Activated naive CD4-positive, alpha-beta T cell treated with anti-CD3 and anti-CD28 coated beads for 36 hours (primary cell): ENCODE measurements at places on chromosomes 5 and 9. TPM values are rescaled to one million over a fixed set of nuclear protein-coding genes. Genes with fewer than 3 reads are reported as not detected.
A peak's percentile ranks its signal among the peaks of the same experiment; 100 is the strongest.

Gene IFNB1
- total RNA-seq, result 0.44 TPM

- DNase-seq, result no peak
- no peak overlapping the region for H3K4me3 ChIP-seq
- H3K4me1 ChIP-seq, result peaks cover 5% of the 10 kb centered on the region
- H3K36me3 ChIP-seq, result peaks cover 32% of the 10 kb centered on the region
- H3K27ac ChIP-seq, result no peak overlapping the region
- H3K27me3 ChIP-seq, result no peaks in the 10 kb centered on the region
These were observed 30.1 kb downstream of the CHD1 start for GRCh38 chr5:98898743-98899142.

DNA sequence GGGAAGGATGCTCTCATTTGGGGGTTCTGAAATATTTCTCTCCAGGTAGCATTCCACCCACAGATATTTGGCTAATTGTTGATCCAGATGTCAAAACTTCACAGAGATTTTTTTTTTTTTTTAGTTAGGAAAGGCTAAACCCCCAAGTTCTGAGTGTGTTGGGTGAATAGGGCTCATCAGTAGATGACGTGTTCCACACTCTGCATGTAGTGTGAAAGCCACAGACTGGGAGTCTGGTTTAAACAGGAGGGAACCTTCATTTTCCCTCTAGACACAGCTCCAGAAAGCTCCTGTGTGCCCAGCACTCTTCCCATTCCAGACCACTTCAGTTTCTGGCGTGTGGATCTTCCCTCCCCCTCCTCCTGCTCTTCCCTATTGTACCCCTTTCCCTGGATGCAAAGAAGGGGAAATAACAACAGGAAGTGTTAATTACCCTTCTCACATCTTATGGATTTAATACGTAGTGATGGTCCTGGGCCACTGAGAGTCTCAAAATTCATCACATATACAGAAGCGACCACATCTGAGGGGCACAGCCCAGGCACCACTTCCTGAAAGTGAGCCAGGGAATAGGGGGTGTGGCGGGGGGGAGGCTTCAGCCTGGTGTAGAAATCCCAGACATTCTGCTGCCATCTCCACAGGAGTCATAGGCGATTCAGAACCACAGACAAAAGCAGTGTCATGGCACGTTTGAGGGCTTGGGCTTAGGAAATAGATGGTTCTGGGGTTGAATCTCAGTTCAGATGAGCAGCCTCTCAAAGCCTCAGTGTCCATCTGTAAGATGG is 65.1 kb downstream of the DAP start:
- peak; percentile 8 for DNase-seq
- H3K27ac ChIP-seq, result no peak overlapping the region
- H3K36me3 ChIP-seq, result no peaks in the 10 kb centered on the region
- no peaks in the 10 kb centered on the region for H3K27me3 ChIP-seq

- no peak overlapping the region for H3K4me3 ChIP-seq
- no peak overlapping the region for H3K27ac ChIP-seq
- DNase-seq, result no peak
- no peaks in the 10 kb centered on the region for H3K4me1 ChIP-seq
- no peaks in the 10 kb centered on the region for H3K36me3 ChIP-seq
These were observed 124.3 kb downstream of the ENC1 start for GRCh38 chr5:74516211-74516636.

DNA sequence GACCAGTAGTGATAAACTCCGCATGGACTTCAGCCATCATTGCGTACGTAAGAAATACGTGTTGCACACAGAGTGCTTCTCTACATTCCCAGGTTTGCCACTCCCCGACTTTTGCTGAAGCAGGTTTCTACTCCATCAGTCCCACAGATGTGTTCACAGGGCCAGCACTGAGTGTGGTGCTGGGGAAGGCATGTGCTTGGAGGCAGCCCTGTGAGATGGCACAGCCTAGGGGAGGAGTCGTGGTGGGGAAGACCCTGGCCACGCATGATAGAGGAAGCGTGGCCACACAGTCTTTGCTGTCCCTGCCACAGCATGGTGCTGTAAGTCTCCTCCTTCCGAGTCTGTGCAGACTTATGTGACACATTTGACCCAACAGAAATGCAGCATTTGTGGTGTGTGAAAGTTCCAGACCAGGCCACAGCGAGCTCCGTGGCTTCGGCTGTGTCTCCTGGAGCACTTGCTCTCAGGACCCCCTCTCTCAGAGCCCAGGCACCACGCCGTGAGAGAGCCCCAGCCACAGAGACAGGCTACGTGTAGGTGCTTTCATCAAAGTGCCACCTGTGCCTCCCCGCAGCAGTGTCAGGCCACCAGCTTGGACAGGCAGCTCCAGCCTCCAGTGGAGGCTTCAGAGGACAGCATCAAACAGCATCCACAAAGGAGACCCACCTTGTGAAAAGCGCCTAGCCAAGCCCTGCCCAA is 197.8 kb downstream of the AUH start:
- no peaks in the 10 kb centered on the region for H3K36me3 ChIP-seq
- no peak overlapping the region for H3K4me3 ChIP-seq
- peaks cover 9% of the 10 kb centered on the region for H3K27me3 ChIP-seq
- DNase-seq, result peak; percentile 53

DNA sequence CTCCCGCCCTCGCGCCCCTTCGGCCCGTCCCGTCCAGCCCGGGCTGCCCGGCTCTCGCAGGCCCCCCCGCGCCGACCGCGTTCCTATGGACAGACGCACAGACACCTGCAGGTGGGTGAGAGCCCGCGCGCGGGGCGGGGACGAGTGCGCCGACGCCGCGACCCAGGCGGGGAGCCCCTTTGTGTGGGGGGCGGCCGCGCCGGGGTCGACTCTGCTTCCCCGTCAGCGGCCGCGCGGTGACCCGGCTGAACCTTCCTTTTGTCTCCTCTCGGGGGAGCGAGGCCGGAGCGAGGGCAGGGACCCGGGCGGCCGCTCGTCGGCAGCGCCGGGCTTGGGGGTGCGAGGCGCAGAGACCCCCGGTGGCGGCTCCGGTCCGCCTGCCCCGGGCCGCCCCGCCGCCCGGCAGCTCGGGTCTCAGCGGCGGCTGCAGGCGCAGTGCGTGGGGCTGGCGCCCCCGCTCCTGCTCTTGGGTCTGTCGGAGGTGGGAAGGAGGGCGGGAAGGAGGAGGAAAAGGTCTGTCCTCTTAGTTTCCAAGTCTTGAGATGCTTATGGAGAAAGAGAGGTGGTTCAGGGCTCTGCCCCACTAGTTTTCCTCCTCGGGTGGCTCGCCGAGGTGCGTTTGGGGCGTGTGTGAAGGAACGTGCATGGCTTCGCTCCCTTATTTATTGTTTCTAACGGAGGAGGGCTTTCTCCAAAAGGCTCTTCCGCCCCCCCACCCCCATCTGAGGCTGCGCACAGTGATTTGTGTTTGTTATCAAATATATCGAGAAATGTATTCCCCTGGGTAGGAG is 576 bp downstream of the KIAA1958 start:
- peaks cover 5% of the 10 kb centered on the region for H3K36me3 ChIP-seq
- H3K4me3 ChIP-seq, result peak overlapping the region; percentile 90
- H3K27ac ChIP-seq, result peak overlapping the region; percentile 59
- no peaks in the 10 kb centered on the region for H3K27me3 ChIP-seq

DNA sequence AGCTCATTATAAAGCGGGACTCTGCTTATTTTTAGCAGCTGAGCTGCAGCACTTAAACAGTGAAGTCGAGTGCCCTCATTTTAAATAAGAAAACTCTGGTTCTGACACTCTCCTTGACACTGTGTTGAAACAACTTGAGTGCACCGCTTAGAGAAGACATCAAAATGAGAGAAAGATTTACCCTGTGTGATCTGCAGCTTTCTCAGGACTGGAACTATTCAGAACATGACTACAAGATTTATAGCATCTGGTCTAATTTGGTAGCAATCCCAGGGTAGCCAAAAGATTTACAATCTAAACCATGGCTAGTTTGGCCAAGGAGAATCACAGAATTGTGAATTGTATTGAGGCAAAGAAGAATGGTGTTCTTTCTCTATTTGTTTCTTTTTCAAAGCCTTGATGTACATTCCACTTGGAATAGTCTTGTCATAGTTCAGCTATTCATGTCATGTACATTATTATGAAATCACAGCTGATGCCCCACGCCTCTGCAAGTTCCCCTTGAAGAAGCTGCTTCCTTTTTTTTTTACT is 38.7 kb downstream of the PLEKHG4B start:
- no peak overlapping the region for H3K4me3 ChIP-seq
- DNase-seq, result no peak
- H3K27me3 ChIP-seq, result peaks cover 14% of the 10 kb centered on the region
- H3K36me3 ChIP-seq, result no peaks in the 10 kb centered on the region
- no peaks in the 10 kb centered on the region for H3K4me1 ChIP-seq
- no peak overlapping the region for H3K27ac ChIP-seq

GRCh38 chr9:73093016-73093739 is 58.5 kb upstream of the ANXA1 start:
- no peak for DNase-seq
- no peak overlapping the region for H3K4me3 ChIP-seq
- H3K27me3 ChIP-seq, result no peaks in the 10 kb centered on the region
- H3K4me1 ChIP-seq, result peaks cover 2% of the 10 kb centered on the region
- no peaks in the 10 kb centered on the region for H3K36me3 ChIP-seq
